ENCODE measurements at places on chromosomes 13 and 19.

DNA sequence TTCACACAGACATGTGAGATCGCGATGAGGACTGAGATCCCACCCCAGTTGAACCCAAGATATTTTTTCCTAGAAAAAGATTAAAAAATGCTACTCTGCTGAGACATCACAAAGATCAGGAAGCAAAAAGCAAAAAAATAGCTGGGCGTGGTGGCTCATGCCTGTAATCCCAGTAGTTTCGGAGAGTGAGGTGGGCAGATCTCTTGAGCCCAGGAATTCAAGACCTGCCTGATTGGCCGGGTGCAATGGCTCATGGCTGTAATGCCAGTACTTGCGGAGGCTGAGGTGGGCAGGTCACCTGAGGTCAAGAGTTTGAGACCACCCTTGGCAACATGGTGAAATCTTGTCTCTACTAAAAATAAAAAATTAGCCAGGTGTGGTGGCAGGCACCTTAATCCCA lies 1.1 kb downstream of the FUT3 start:
- DNase-seq = no peak

GRCh38 chr13:34776390-34776981 lies 165.6 kb upstream of the NBEA start:
- no peak for DNase-seq

DNA sequence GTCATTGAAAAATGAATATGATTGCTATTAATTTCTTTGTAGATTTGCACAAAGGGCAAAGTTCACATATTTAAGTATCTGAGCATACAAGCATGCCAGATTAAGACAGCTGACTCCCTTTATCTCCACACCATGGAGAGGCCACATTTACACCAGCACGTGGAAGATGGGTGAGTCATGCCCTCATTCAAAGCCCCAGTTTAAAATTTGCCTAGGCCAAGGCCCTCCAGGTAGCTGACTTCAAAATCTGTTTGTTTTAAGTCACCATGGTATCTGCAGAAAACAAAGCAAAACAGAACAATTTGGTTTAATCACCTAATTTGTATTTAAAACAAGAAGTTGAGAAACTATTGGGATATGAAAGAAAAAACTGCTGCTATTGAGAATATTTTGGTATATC lies 109.2 kb downstream of the ESD start:
- DNase-seq = no peak

GRCh38 chr19:4425537-4425936 lies 23.1 kb downstream of the CHAF1A start:
- no peak for DNase-seq

GRCh38 chr13:113616991-113617749 lies 32.6 kb downstream of the TFDP1 start:
- DNase-seq = no peak

GRCh38 chr13:97834250-97834649 lies 119.2 kb upstream of the IPO5 start:
- no peak for DNase-seq

GRCh38 chr13:44171156-44171555 lies 202.5 kb upstream of the SERP2 start:
- DNase-seq = no peak

DNA sequence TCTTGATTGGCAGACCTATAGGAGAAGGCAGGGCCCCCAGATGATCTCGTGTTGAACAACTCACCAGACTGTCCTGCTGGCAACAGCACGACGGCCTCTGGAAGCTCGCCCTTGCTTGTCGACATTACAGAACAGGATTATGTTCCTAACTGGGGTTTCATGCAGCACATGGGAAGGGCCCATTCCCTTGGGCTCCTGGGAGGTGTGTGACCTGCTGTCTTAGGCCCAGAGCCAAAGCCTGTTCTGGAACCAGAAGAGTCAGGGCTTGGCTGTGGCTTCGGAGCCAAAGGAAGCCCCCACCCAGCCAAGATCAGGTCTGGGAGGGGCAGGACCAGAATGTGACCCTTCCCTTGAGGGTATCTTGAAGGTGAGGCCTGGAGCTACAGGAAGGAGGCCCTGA lies 36.9 kb downstream of the RGCC start:
- no peak for DNase-seq

All from germinal center (tissue), 1 donor.